ENCODE measurements at places on chromosomes 3 and 15.

GRCh38 chr3:126102530-126102951 is 18.6 kb upstream of the SLC41A3 start:
- DNase-seq: no peak

DNA sequence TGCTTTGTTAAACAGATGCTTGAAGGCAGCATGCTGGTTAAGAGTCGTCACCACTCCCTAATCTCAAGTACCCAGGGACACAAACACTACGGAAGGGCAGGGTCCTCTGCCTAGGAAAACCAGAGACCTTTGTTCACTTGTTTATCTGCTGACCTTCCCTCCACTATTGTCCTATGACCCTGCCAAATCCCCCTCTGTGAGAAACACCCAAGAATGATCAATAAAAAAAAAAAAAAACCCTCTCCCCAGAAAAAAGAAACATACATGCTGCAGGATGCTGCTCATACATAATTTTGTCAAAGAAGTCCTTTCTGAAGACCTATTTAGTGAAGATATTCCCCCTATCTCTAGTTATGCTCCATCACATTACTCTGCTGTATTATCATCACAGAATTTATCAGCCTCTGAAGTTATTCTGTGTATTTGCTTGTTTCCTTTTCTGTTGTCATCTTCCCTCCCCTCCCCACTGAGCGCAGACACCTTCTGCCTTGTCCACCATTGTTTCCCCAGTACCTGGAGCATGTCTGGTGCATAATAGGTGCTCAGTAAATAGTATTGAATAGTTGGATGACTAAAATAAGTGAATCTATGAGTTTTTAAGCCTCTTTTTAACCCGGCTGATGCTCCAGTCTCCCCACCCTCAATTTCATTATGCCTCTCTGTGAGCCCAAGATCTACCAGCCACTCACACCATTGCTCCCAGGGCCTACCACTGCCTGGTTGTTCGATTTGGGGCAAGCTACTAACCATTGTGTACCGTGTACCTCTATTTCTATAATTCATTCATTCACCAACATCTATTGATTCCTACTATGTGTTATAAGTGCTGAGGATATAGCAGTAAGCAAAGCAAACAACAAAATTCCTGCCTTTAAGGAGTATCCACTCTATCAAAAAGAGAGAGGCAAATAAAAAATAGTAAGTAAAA is 4.0 kb upstream of the TM4SF1 start:
- DNase-seq: no peak

DNA sequence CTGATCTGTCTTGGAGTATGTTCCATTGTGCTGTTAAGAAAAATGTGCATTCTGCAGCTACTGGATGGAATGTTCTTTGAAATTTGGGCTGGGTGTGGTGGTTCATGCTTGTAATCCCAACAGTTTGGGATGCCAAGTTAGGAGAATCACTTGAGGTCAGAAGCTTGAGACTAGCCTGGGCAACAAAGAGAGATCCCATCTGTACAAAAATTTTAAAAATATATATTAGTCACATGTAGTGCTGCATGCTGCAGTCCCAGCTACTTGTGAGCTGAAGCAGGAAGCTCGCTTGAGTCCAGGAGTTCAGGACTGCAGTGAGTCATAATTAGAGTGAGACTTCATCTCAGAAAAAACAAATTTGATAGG is 62.8 kb upstream of the PLSCR4 start:
- no peak for DNase-seq

DNA sequence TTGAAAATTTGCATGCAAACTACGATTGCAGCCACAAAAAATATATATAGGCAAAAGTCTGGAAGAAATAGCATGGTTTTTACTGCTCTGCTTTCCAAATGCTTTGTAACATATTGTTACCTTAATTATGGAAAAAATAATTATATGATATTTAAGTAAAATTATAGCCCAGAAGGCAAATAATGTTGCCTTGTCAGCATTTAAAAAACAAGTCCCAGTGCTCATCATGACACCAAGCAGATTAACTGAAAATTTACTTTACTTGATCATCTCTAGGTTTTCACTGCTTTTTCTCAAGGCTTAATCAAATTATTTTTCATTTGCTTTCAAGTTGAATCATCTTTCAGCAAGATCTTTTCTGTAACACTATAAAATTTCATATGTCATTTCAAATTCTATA is 262.9 kb downstream of the ZMAT3 start:
- no peak for DNase-seq

DNA sequence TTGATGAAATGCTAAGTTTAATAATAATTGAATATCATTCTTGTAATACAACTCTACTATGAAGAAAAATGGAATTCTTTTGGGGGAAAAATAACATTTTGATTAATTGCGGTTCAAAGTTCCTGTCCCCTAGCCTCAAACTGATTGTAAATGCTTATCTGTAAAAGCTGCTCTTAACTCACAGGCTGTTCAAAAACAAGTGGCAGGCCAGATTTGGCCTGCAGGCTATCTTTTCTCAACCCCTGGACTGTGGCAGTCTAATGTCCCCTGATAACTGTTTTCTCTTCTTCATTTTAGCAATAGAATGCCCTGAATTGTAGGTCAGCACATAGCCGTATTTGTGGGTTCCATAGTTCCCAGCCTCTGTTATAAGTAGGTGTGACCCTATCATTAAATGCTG is 23.5 kb upstream of the SAMMSON start:
- DNase-seq: no peak

DNA sequence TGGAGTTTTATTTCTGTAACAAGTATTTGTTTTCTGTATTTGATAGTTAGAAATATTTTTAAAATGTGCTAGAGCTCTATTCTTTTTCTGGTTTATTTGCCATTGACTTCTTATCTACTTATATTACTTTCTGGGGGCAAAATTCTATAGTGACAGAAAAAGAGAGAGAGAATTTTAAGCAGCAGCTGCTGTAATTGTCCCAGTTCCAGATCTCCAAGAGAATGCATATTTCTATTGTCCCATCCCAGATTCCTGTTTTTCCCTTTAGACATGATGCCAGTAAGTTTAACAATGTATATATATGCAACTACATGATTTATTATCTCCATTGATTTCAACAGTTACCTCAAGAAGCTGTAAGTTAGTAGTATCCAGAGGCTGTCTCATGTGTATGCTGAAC is 541.7 kb upstream of the ZNF385D start:
- no peak for DNase-seq

GRCh38 chr3:76345878-76346277 is 560.5 kb upstream of the ZNF717 start:
- no peak for DNase-seq

DNA sequence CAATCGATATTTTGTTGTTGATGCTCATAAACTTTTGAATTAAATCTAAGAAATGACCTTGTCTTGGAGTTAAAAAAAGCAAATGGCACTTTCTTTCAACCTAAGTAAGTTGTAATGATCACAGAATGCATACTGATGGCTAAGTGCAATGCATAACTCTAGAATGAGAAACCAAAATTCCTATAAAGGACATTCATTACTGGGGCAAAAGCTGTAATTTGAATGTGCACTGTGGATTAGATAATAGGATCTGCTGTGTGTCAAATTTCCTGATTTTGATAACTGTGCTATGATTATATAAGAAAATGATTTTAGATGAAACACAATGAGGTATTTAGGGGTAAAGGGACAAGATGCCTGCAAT is 14.3 kb downstream of the SIAH2 start:
- no peak for DNase-seq

DNA sequence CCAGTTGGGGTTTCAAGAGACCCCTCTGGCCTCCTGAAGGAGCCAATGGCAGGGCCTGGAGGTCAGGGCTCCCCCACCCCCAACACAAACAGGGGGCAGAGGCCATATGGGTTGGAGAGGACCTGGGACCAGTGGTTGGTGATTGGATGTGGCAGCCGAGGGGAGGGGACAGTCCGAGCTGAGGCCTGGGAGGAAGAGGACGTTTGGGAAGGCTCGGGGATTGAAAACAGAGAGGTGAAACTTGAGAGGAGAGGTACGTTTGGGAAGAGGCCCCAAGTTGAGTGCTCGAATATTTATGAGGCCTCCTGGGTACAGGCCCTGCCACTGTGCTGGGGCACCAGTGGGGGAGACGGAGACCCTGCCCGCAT is 53.7 kb downstream of the DNAJB8 start:
- DNase-seq: no peak

GRCh38 chr3:195210266-195210973 is 60.5 kb downstream of the XXYLT1 start:
- DNase-seq: no peak

- DNase-seq: no peak
Measured at GRCh38 chr3:69044608-69045007, 7.5 kb downstream of the TMF1 start.

- DNase-seq: no peak
Measured at GRCh38 chr15:39110336-39110735, 470.5 kb upstream of the THBS1 start.

- no peak for DNase-seq
Measured at GRCh38 chr3:128855569-128855968, 23.9 kb upstream of the ACAD9 start.

DNA sequence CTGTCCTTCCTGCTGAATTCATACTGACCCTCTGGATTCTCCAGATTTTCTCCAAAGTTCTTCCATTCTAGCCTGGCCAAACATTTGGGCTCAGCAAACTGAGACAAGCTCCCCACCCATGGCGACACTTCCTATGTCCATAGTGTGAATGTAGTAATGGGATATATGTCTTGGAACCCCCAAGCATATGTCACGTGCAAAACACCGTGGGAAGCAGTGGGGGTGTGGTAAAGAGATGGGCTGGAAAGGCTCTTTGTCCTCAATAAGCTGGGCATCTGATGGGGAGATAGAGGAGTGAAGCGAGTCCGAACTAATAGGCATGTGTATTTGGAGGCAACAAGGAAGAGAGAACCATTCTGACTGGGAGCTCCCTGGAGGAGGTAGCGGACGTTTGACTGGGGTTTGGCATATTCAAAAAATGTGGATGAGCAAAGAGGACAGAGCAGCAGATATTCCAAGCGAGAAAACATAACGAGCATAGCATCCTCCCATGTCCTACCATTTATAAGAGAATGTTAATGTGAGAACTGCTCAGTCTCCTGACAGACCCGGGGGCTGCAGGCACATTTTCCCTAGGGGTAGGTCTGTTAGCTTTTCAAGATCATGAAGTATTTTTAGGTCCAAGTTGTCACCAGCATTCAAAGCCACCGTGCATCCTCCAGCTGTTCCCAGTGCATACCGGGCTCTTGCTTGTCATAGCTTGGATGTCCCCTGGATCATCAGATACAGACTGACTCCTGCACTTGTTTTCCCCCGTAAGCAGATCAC is 25.6 kb downstream of the TPM1 start:
- no peak for DNase-seq

DNA sequence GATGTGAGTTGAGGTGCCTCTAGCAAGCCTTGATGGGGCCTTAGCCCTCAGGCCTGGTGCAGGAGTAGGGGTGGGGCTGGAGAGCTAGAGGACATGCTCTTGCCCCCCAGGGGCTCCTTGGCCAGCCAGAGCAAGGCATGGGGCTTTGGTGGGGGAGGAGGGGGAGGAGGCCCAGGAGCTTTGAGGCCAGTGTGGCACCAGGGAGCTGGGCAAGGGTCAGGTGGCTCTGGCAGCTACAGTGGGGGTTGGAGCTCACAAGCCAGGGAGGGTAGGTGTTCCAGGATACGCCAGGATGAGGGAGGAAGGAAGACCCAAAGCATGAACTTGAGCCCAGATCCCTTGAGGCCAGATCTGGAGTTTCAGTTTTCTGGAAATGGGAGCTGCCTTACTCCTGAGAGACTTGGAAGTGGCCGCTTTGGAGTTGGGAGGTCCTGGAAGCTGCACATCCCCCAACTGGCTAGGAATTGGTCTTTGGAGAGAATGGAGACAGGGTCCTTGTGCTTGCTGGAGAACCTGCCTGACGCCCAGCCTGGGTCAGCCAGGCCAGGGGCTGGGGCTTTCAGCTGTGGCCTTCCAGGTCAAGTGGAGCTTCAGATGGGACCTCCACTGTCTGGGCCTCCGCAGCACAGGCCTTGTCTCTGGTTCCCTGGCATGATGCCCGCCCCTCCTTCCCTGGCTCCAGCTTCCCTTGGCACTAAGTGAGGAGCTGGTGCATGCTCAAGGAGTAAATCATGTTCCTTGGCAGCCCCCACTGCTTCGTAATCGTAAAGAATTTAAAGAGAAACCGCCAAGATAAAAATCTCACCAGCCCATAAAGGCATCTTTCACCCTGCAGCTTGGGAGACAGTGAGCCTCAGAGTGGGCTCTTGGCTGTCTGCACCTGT is 8.7 kb downstream of the SEMA3F start:
- no peak for DNase-seq

- DNase-seq: no peak
Measured at GRCh38 chr3:156981005-156981404, 154.9 kb downstream of the LEKR1 start.

GRCh38 chr15:73414876-73415275 is 28.1 kb upstream of the REC114 start:
- DNase-seq: no peak

- no peak for DNase-seq
Measured at GRCh38 chr3:117149584-117149983, 440.0 kb downstream of the TUSC7 start.

GRCh38 chr3:53729618-53730017 is 116.6 kb downstream of the CHDH start:
- no peak for DNase-seq

GRCh38 chr3:46557814-46558183 is 8.3 kb downstream of the LRRC2 start:
- DNase-seq: peak; percentile 3

GRCh38 chr15:70151462-70151861 is 53.7 kb upstream of the TLE3 start:
- no peak for DNase-seq

DNA sequence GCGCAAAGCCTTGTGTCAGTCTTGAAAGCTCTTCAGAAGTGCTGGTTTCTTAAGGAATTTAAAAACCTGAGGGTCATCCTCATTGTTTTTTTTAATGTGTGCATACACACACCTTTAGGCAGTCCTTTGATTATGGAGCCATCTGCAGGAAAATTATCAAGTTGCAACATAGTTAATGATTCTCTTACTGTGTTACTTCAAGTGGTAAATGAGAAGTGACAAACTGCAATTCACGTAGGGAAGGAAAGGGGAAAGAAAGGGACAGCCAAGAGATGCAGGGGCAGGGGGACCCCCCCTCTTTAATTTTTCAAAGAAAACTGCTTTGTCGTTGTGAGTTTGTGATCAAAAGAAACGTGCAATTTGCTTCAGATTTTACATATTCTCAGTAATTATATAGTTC is 162.4 kb upstream of the CGNL1 start:
- peak; percentile 59 for DNase-seq

DNA sequence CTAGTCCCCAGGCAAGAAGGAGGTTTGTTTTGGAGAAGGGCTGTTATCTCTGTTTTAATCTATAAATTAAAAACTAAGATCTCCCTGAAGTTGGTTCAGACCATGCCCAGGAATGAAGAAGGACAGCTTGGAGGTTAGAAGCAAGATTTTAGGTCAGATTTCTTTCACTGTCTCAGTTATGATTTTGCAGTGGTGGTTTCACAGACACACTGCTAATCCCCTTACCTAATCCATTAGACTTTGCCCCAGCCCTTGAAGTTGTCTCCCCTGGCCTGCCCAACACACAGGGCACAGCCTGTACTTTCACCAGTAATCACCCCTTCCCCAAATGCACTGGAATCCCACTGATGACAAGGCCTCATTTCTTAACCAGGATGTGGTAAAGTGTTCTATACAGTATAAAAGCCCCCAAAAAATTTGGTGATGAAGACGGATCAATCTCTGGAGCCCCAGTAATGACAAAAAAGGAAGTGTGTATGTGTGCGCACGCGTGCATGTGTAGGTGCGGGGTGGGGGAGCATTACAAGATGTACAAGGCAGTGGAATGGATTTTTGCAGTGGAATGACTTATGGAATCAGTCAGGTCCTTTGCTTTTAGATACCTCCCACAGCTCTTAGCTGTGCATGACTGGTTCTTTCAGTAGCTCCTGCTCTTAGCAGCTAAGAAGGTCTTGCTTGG is 73.1 kb upstream of the TERB2 start:
- no peak for DNase-seq

GRCh38 chr15:58393241-58393662 is 38.5 kb upstream of the LIPC start:
- DNase-seq: no peak

All from NCI-H524 (cell line).